CD4-positive, CD25-positive, alpha-beta regulatory T cell (primary cell): ENCODE measurements at places on chromosomes 6 and 20. TPM values are rescaled to one million over a fixed set of nuclear protein-coding genes. Genes with fewer than 3 reads are reported as not detected.

- no peak overlapping the region for H3K4me3 ChIP-seq
- no peak for DNase-seq
- no peaks in the 10 kb centered on the region for H3K27me3 ChIP-seq
- H3K36me3 ChIP-seq: no peaks in the 10 kb centered on the region
- no peaks in the 10 kb centered on the region for H3K4me1 ChIP-seq
- no peak overlapping the region for H3K27ac ChIP-seq
Observed at GRCh38 chr6:116004841-116005815, 55.6 kb downstream of the FRK start.

- no peak overlapping the region for H3K27ac ChIP-seq
- no peak for DNase-seq
- no peak overlapping the region for H3K4me3 ChIP-seq
- H3K27me3 ChIP-seq: peaks cover 6% of the 10 kb centered on the region
Observed at GRCh38 chr20:577167-577791, 32.8 kb downstream of the TCF15 start.

DNA sequence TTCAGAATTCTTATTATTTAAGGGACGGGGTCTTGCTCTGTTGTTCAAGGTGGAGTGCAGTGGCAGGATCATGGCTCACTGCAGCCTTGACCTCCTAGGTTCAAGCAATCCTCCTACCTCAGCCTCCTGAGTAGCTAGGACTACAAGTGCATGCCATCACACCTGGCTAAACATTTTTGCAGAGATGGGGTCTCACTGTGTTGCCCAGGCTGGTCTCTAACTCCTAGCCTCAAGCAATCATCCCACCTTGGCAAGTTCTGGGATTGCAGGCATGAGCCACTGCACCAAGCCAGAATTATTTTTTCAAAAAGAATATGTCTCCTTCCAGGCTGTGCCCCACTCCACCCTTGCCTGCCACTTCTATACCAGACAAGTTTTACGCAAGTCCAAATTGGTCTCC lies 190.1 kb upstream of the SUPT3H start:
- H3K4me1 ChIP-seq: peaks cover 5% of the 10 kb centered on the region
- H3K4me3 ChIP-seq: no peak overlapping the region
- no peak for DNase-seq
- H3K36me3 ChIP-seq: no peaks in the 10 kb centered on the region
- no peaks in the 10 kb centered on the region for H3K27me3 ChIP-seq
- H3K27ac ChIP-seq: no peak overlapping the region

The TBXT gene
- not detected for total RNA-seq

The IRF4 gene
- 71.3 TPM for total RNA-seq

DNA sequence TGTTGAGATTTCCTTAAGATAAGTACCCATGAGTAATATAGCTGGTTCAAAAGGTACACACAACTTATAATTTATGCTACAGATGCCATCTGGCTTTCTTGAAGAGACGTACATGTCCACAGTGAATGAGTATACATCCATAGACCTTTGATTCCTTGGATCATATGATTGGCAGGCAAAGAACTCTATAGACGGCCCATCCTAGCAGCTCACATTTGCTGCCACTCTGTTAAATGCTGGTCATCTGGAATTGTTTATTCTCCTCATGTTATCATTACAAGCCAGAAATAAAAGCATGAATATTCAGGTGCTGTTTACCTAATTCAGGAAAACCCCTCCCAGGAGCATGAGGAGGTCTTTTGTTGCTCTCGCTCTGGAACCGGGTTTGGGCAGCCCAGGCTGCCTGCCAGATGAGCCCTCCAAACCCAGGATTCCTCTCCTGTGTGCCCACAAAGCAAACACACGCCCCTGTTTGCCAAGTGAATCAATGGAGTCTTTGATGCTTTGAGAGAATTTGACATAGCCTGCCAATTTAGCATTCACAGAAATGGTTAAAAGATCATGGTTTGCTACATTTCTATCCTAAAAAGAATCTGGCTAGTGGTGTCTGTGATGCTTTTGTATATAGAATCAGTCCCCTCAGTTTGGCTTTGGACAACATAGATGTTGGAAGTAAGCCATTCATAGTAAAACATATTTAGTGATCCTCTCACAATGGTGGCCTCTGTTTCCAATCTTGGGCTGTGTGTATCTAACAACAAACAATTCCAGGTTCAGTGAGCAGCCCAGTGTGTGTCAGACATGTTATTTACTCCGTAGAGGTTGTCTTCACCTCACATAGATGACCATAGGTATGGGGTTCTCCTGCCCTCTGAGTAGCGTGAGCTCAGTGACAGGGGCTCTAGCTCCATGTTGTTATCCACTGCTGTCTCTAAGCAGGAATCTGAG lies 17.5 kb upstream of the PLCG1 start:
- peaks cover 78% of the 10 kb centered on the region for H3K36me3 ChIP-seq
- H3K27me3 ChIP-seq: no peaks in the 10 kb centered on the region
- H3K27ac ChIP-seq: no peak overlapping the region
- H3K4me1 ChIP-seq: peaks cover 8% of the 10 kb centered on the region
- no peak overlapping the region for H3K4me3 ChIP-seq
- no peak for DNase-seq

DNA sequence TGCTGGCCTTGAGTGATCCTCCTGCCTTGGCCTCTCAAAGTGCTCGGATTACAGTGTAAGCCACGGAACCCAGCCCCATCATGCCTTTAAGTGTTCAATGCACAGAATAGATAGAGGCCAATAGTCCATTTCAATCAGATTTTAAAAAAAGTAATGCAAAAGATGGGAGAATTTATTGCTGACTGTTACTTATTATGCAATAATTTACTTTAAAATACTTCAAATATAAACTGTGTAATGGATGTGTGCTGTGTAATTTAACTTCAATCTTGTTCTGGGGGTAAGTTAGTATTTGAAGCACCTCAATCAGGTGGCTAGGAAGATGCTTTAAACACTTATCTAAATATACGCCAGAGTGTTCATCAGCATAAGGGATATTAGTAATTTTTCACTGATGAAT lies 51.7 kb upstream of the BCLAF1 start:
- no peaks in the 10 kb centered on the region for H3K4me1 ChIP-seq
- no peak overlapping the region for H3K27ac ChIP-seq
- H3K36me3 ChIP-seq: no peaks in the 10 kb centered on the region
- no peak for DNase-seq
- H3K4me3 ChIP-seq: no peak overlapping the region
